GM13976 (cell line): ENCODE measurements at places on chromosomes 5 and 9.

DNA sequence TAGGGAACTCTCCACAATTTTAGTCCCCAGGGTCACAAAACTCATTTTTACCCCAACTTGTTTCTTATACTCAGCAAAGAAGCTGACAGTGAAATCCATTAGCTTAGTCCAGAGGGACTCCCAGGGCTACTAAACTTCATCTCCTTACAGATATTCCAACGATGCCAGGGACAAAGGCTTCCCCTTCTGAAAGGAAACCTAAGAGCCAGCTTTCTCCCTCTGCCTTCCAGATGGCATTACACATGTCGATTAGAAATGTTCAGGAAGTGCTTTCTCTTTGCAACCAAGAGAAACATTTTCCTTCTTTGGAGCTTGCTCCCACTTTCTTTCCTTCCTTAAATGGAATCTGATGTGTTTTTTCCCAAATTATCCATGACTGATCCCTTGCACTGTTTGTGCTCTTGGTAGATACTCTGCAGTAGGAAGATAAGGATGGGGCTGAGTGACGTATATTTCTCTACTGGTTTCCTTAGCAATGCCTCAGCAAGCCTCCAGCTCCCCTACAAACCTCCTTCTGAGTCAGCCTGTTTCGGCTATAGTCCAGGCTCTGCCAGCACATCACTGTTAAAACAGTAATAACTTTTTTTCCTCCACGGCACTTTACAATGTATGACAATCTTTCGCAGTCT, 43.0 kb upstream of the HTR4 start:
- DNase-seq = no peak

DNA sequence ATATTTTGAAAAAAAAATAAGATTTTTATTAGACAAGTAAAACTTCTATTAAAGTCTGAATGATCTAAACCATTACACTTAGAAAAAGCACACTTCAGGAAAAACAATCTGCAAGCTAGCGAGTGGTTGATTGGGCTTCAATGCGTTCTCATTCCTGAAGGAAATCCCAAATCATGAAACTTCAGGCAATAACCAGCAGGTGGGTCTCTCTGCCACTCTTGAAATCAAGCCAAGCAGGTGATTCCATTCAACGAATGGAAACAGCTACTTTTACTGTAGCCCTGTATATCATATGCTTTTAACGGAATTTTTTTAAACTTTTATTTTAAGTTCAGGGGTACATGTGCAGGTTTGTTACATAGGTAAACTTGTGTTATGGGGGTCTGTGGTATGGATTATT, 234.5 kb upstream of the TRPM3 start:
- DNase-seq = no peak

DNA sequence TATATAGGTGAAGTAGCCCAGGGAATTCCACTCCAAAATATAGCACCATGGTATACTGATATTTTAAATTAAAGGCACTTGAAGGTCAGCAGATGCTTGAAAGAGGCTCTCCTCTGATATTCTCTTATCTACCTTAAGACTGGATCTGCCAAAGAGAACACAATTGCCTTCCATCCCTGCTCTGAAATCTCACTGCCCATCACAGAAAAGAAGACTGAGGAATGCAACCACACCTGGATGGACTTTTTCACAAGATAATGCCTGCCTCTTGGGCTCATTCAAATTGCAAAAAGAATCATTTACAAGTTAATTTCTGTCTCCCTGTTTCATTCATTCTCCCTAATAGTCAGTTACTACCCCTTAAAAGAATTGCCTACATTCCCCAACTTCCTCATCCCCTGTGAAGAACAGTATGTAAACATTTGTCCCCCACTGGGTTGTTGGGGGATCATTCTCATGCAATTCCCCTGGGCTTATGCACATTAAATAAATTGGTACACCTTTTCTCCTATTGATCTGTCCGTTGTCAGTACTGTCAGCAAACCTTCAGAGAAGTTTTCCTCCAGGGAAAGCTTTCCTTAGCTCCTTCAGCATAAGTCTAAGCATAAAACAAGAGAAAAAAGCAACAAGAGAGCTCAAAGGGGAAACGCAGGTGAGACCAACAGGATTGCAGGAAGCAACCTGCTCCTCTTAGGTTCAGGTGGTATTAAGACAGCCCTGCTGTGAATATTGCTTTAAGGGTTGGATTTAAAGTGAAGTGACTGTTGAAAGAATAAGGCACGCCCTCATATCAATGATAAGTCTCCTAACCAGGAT, 171.4 kb upstream of the SLC30A5 start:
- DNase-seq = no peak

DNA sequence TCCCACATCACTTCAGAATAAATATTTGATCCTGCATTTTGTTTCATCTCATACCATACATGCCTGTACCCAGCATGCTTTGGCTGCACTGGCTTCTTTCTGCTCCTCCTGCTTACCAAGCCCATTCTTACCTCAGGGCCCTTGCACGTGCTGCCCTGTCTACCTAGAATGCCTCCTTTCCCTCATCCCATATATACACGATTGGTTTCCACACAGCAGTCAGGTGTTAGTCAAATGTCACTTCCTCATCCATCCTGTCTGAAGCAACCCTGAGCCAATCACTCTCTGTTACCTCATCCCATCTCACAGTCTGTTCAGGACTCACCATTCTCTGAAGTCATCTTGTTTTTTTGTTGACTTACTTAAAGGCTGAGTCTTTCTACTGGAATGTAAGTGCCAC, 30.3 kb downstream of the CAST start:
- no peak for DNase-seq

GRCh38 chr5:78959767-78960166, 25.3 kb downstream of the ARSB start:
- DNase-seq = no peak

GRCh38 chr5:147437161-147437596, 72.7 kb downstream of the DPYSL3 start:
- DNase-seq = no peak

- no peak for DNase-seq
These were observed 26.4 kb downstream of the TMOD1 start for GRCh38 chr9:97527626-97528528.

GRCh38 chr5:19719109-19719508, 268.9 kb downstream of the CDH18 start:
- no peak for DNase-seq

- DNase-seq = no peak
These were observed 2.8 kb downstream of the PDLIM7 start for GRCh38 chr5:177494346-177495195.

DNA sequence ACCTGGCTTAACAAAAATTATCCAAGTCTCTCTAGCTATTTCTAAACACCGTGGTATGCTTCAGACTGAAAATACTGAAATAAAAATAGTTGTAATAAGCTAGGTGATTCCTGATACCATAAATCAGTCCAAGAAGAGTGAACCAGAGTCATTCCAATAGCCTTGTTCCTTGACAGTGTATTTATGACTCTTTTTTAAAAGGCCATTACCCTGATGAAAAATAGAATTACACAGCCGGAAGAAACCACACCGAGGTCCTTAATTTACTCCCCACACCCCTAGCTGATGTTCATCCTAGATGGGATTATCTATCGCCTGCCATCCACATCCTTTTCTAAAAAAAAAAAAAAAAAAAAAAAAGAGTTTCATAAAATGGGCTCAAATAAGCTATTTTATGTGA, 457.6 kb upstream of the GRAMD2B start:
- no peak for DNase-seq

GRCh38 chr9:7912037-7912535, 112.5 kb upstream of the DMAC1 start:
- DNase-seq = no peak

- DNase-seq = no peak
These were observed 7.1 kb downstream of the LRRC26 start for GRCh38 chr9:137162505-137163364.

DNA sequence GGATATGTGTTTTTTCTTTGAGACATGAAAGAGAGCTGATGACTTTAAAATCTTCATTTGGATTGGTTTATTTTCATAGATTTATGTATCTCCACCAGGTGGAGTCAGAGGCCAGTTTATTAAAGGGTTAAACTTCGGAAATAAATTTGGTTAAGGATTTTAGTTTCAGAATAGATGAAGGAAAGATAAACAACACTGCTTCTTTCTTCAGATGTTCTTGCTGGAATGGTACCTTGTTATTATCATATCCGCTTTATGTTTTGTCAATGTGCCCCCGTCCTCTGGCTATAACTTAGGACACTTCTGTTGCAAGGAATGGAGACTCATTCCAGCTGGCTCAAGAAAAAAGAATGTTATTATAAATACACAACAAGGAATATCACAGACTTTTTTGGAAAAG, 81.2 kb downstream of the ALDH1A1 start:
- no peak for DNase-seq

DNA sequence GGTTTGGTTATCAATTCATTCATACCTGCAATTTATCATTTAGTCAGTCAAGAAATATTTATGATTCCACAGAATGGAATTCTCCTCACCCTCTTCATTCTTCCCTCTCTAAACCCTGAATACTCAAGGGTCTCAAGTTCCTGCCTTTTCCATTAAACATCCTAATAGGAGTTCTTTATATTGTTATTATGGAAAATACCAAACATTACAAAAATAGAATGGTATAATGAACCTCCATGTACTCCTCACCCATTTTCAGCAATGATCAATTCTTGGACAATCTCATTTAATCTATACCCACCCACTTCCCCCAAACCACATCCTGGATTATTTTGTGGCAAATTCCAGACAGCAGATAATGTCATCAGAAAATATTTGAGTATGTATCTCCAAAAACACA, 74.5 kb downstream of the ADAMTS12 start:
- DNase-seq = no peak

- DNase-seq = no peak
These were observed 10.4 kb upstream of the PPP2CA start for GRCh38 chr5:134236318-134236717.

DNA sequence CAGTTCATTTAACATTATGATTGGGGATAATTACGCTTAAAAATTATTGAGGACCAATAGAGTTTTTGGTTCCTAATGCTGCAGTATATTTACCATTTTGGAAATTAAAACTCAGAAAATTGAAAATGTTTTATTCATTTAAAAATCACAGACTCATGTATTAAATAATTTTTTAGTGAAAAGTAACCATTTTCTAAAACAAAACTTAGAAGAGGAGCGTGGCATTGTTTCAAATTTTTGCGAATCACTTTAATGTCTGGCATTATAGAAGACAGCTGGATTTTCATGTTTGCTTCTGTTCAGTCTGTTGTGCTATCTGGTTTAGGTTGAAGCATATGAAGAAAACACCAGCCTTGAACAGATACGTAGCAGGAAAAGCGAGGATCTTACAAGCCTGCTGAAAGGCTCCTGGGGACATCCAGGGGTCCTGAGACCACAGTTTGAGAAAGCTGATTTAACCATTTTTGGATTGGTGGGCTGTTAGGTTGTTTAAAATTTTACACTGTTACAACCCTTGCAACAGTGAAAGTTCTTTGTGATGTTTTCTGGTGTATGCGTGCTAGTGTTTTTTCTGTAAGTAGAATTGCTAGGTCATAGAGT, 1.6 kb downstream of the ZFYVE16 start:
- DNase-seq = no peak

GRCh38 chr5:14302330-14302729, 159.2 kb downstream of the TRIO start:
- DNase-seq = no peak

GRCh38 chr5:73447530-73448462, 781 bp downstream of the FOXD1 start:
- no peak for DNase-seq

DNA sequence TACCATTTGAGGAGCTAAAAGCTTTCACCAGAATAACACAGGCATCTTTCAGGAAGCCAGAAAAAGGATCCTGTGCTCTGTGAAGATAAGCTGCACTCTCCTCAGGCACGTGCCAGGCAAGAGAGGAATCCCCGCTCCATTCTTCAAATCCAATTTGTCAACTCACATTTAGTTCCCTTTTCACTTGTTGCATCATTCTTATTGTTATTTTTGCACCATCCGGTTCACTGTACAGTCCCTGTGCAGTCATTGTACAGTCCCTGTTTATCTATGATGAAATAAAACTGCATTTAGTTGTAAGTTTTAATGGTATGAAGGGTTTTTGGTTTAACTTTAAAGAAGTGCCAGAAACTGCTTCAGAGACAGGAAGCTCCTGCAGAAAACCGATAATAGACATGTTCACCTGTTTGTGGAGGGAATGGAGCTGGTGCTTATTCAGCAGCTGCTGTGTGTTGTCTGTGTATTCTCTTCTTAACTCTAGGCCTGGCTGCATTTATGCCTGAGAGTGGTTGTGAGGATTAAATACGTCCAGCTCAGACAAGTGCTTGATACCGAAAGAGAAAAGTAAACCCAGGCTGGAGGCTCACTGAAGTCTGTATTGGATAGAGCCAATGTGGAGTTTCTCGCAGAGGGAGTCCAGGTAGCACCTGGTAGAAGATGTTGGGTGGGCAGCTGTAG, 22.4 kb downstream of the IFNW1 start:
- DNase-seq = no peak

GRCh38 chr9:82549174-82549821, 513.6 kb downstream of the RASEF start:
- DNase-seq = no peak

- DNase-seq = no peak
These were observed 12.4 kb downstream of the PTGS1 start for GRCh38 chr9:122382901-122383850.

DNA sequence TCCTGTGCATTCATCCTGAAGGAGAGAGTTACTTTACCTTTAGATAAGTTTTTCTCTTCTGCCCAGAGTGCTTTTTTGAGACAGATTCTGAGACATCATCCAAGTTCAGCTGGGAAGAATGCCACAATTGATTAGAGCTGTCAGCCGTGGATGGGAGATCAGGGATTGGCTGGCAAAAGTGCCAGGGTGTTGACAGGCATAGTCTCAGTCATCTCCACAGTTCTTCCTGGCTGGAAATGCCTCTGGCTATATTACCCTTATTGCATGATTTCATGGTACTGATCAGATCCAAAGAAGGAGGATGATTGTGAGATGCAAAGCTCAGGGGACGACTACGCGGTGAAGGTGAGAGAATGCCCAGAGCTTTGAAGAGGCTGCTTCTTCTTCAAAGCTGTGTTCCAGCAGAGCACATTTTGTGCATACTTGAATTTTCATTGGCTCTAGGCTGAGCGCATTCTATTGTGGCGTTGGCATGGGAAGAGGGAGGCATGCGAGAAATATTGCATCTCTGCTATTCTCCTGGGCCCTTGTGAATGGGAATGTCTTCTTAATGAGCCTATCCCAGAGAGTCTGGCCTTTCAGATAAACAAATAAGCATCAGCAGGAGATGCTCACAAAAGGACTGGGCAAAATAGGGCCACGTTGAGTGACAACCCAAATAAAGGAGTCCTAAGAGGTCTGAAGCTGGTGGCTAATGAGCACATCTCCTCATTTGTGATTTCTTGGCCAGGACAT, 82.1 kb downstream of the GRIA1 start:
- DNase-seq = no peak

DNA sequence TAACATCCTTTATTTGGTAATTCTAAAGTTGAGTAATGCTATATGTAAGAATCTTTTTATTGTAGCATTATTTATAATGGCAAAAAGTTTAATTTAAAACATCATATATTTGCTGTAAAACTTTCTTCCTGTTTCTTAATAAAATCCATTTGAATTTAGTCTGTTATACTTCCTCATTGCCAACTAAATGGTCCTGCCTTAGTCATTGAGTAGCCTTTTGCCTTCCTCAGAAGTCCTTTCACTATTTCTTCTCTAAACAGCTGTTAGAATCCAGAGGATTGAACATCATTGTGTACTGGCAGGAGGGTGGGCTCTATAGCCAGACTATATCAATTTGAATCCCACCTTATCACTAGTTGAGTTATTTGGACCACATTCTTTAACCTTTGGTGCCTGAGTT, 11.0 kb downstream of the SLC44A1 start:
- DNase-seq = no peak
